Activated T-cell treated with anti-CD3 and anti-CD28 coated beads, Interleukin-2, amount 50 U/mL, for 72 hours (primary cell): ENCODE measurements at places on chromosomes 1 and 21. TPM values are rescaled to one million over a fixed set of nuclear protein-coding genes. Genes with fewer than 3 reads are reported as not detected.

DNA sequence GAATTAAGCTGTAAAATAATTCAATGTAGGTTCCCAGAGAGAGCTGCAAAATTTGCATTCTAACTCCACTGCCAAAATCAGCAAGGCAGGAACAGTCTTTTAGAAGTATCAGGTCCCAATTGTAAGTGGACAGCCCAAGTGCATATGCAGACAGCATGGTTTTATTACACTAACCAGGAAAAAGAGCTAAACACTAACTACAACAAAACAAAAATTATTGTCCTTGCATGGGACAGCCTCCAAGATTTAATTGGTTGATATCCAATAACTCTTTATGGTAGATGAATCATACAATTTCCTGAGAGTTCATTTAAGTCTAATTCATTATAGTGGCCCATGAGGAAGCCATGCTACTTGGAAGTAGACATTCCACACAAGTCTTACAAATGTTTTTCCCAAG, 154.3 kb upstream of the ZNF648 start:
- H3K27ac ChIP-seq: no peak overlapping the region
- no peak overlapping the region for H3K4me3 ChIP-seq
- no peak for DNase-seq
- peaks cover 6% of the 10 kb centered on the region for H3K36me3 ChIP-seq

- H3K27me3 ChIP-seq: peaks cover 36% of the 10 kb centered on the region
- no peak for DNase-seq
- H3K36me3 ChIP-seq: no peaks in the 10 kb centered on the region
- H3K4me3 ChIP-seq: no peak overlapping the region
These were observed 14.1 kb downstream of the NTRK1 start for GRCh38 chr1:156874572-156875340.

- H3K4me1 ChIP-seq: no peaks in the 10 kb centered on the region
- H3K27me3 ChIP-seq: no peaks in the 10 kb centered on the region
- H3K36me3 ChIP-seq: no peaks in the 10 kb centered on the region
- DNase-seq: no peak
These were observed 147.9 kb downstream of the PTGER3 start for GRCh38 chr1:70899735-70900134.

GRCh38 chr1:63128556-63128955, 193.8 kb upstream of the FOXD3 start:
- no peaks in the 10 kb centered on the region for H3K4me1 ChIP-seq
- no peaks in the 10 kb centered on the region for H3K36me3 ChIP-seq
- no peak for DNase-seq
- H3K27me3 ChIP-seq: peaks cover 19% of the 10 kb centered on the region
- no peak overlapping the region for H3K4me3 ChIP-seq

- H3K4me1 ChIP-seq: peaks cover 4% of the 10 kb centered on the region
- no peak for DNase-seq
- H3K4me3 ChIP-seq: no peak overlapping the region
- H3K36me3 ChIP-seq: no peaks in the 10 kb centered on the region
- no peaks in the 10 kb centered on the region for H3K27me3 ChIP-seq
These were observed 43.1 kb downstream of the SCP2 start for GRCh38 chr1:52970149-52970548.

- H3K27me3 ChIP-seq: peaks cover 16% of the 10 kb centered on the region
- no peaks in the 10 kb centered on the region for H3K36me3 ChIP-seq
- no peak for DNase-seq
These were observed 3.3 kb downstream of the CLCNKB start for GRCh38 chr1:16046842-16047241.

- H3K36me3 ChIP-seq: no peaks in the 10 kb centered on the region
- H3K4me1 ChIP-seq: peaks cover 11% of the 10 kb centered on the region
- no peak for DNase-seq
- no peak overlapping the region for H3K27ac ChIP-seq
These were observed 9.8 kb upstream of the SLC30A1 start for GRCh38 chr1:211588711-211589110.

DNA sequence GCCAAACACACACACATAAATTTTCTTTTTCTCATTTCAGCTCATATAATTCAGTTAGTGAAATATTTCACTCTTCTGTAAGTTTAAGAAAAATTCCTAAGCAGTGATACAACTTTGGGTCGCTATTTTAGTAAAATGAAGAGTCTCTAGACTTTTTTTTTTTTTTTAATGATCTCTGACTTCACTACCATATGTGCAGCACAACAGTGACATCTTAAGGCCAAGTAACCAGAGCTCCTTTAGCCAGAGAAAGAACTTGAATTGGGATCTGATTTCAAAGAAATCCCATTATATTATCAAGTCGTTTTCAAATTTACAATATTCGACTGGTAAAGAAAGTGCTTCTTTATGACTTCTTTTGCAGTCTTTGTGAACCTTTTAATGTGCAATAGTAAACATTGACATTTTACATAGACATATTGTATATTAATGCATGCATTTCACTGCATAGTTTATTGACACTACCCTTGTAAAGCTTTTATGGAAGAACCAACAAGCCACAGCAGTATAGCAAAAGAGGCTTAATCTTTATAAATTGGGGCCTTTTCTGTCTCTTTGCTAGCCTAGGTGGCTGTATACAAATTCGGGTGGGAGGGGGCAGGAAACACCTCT, 62.2 kb downstream of the LRRC40 start:
- no peaks in the 10 kb centered on the region for H3K4me1 ChIP-seq
- H3K27me3 ChIP-seq: no peaks in the 10 kb centered on the region
- DNase-seq: no peak
- no peak overlapping the region for H3K4me3 ChIP-seq

GRIK1 gene
- total RNA-seq: not detected

TSACC gene
- 0.94 TPM for total RNA-seq

RNF207 gene
- 9.5 TPM for total RNA-seq

GJC2 gene
- 0.77 TPM for total RNA-seq
